ENCODE measurements at places on chromosomes 5 and 9.

DNA sequence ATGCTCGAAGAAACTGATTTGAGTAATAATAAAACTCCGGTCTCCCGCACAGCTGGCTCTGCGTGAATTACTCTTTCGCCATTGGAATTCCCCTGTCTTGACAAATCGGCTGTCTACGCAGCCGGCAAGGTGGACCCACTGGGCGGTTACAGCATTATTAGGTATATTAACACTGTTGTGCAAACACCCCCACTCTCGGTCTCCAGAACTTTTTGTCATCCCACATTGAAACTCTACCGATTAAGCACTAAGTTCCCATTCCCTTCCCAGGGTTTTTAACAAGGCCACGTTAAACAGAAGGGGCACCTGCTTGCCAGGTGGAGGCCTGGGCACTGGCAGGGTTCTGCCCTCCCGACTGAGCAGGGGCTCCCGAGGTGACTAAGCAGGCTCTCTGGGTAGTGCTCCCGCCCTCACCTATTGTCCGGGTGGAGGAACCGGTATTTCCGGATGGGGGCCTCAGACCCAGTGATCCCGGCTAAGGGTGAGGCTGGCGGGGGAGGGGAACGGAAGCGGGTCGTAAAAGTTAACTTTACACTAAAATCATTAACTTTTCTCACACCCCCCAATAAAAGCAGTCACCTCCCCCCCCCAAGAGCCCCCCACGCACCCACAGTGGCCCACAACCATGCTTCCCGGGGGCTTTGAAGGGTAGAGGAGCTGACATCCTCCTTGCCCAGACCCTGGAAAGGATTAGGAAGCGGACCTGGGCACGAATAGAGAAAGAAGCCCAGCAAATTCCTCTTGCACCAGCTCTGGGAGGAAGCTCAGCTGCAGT, 53.5 kb upstream of the TJP2 start:
- DNase-seq, result no peak

GRCh38 chr5:137631453-137631852, 104.4 kb downstream of the KLHL3 start:
- no peak for DNase-seq

GRCh38 chr5:29307478-29307877, 1886.0 kb upstream of the CDH6 start:
- DNase-seq, result no peak

DNA sequence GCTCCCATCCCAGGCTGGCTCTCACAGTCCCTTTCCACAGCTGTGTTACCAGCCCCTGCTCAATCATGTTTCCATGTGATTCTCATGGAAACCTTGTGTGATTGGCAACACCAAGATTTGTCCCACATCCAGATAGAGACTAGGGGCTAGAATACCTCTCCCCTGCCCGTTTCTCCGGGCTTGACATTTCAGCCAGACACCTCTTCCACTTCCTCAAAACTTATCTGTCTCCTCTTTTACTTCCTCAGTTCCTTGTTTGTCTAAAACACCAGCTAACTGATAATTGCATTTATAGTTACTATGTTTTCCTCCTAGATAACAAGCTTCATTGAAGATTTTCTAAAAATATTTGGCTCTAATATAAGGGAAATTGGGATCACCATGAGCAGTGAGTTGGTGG, 16.6 kb upstream of the KCNMB1 start:
- no peak for DNase-seq

- no peak for DNase-seq
Observed at GRCh38 chr9:34996905-34997279, 7.3 kb downstream of the DNAJB5 start.

- DNase-seq, result no peak
Observed at GRCh38 chr5:175654807-175655206, 3.1 kb upstream of the HRH2 start.

Data from T-helper 22 cell (primary cell).